ENCODE measurements at places on chromosomes 2 and 18. TPM values are rescaled to one million over a fixed set of nuclear protein-coding genes. Genes with fewer than 3 reads are reported as not detected.

The EIPR1 gene
- total RNA-seq = 41.6 TPM

The SIX3 gene
- 0.31 TPM for total RNA-seq

The GREB1L gene
- 0.94 TPM for total RNA-seq

The CROCC2 gene
- under 0.01 TPM for total RNA-seq

The PLEKHH2 gene
- total RNA-seq = 12.5 TPM

The MEP1B gene
- not detected for total RNA-seq

The BCL2 gene
- total RNA-seq = 49.1 TPM

Measured in parietal lobe (tissue), 2 donors.